ENCODE measurements at places on chromosomes 4 and X.

- no peak for DNase-seq
These were observed 209.7 kb upstream of the PRPS2 start for GRCh38 chrX:12581546-12581945.

DNA sequence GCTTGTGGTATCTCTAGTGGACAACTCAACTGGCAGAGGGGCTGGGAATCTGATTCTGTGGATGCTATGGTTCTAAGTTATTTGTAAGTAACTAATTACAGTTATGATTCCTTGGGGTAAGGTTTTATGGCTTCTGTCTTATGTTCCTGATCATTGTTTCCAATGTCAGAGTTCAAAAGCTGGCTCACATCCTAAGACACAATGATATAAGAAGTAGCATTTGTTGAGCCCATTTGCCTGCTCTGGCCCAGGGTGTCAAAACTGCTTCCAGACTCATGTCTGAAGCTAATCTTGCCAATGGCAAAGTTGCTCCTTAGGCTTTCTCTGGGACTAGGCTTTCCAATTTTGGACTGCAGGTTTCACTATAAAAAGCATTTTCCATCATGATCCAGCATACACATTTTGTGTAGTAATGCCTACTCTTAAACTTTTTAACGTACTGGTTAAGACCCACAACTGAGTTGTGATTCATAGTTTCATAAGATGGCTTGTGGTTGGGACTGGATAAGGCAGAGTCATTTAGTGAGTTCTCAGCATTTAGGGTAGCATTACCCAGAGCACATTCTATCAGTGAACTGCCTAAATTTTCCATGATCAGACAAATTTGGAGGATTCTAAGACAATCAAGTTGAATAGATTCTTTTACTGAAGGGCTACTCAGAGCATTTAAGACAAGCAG lies 50.0 kb downstream of the CCNI start:
- DNase-seq, result no peak

GRCh38 chrX:20352504-20352903 lies 85.8 kb upstream of the RPS6KA3 start:
- DNase-seq, result no peak

GRCh38 chr4:124152132-124152531 lies 560.4 kb downstream of the ANKRD50 start:
- no peak for DNase-seq

DNA sequence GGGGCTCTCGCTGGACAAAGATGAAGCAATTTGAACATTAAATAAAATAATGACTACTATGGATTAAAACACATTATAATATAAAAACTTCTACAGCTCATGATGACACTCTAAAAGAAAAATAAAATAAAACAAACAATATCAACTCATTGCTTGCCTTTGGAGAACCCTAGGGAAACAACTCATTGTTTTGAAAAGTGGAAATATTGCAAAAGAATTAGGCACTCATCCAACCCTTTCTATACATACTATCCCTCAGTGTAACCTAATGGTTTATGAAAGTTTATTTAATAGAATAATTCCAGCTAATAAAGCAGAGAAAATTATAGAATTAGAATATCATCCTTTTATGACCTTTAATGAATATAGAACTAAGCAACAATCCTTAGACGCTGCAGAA lies 718 bp downstream of the RAB40A start:
- no peak for DNase-seq

Measured in eye (tissue), 1 donor.